Kidney tubule cell (primary cell): ENCODE measurements at places on chromosomes 5 and 9.

GRCh38 chr5:155665361-155665760, 651.8 kb downstream of the KIF4B start:
- peak; percentile 12 for DNase-seq

- no peak for DNase-seq
Measured at GRCh38 chr5:69522035-69522434, 29.4 kb downstream of the OCLN start.

- peak; percentile 97 for DNase-seq
Measured at GRCh38 chr5:57494104-57495098, 11.8 kb upstream of the ACTBL2 start.

DNA sequence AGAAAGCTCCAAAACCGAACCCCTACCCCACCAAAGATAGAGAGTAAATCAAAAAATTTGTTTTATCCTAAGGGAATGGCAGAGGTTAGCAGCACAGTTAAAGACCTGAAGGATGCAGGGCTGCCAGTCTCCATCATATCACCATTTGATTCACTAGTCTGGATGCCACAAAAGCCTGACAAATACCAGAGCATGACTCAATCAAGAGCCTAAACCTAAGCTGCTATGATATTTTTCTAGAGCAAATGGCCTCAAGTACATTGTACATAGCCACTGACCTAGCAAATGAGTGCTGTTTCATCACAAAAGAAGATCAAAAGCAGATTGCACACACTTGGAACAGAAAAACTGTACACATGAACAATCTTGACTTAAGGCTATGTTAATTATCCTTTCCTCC, 48.0 kb downstream of the DPYSL3 start:
- peak; percentile 41 for DNase-seq

DNA sequence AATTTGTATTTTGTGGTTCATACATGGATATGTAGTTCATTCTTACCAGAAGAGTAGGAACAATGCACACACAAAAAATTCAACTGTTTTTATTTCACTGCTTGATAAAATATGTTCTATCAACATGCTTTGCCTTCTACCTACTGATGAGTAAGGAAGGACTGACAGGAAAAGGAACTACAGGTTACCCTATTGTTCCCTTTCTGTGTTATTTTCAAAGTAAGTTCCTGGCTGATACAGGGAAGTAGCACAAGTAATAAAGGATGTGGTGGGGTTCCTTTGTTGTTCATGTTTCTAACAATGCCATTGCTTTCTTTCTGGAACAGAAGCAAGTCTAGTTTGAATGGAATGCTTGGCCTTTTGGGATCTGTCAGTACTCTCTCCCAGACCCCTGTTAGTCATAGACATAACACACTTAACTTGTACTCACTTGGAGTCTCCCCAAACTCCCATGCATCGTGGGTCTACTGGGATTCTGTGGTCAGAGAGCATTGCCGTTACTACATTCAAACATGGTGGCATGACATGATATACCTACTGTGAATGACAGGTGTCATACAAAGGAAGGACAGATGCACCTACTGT, 20.2 kb upstream of the ALDOB start:
- DNase-seq: no peak

GRCh38 chr5:95975703-95976102, 14.1 kb upstream of the ELL2 start:
- no peak for DNase-seq

DNA sequence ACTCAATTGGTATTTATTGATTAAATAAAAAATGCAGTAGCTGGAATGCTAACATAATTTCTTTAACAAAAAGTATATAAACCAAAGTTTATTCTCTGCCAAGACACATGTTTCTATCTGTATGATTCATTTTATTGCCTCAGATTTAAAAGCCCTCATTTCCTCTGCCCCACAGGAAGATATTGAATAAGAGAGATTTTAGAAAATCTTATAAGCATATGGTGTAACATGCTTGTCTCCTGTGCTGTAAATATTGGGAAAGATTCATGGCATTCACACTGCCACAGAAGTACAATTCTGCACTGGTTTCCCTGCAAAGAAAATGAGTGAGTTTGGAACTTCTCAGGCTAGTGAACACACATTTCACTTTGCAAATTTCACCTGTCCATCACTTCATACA, 134.9 kb upstream of the FBXL7 start:
- DNase-seq: no peak

GRCh38 chr5:65100911-65101631, 332.3 kb downstream of the CWC27 start:
- peak; percentile 82 for DNase-seq

GRCh38 chr5:179603308-179603707, 20.2 kb downstream of the HNRNPH1 start:
- DNase-seq: no peak

GRCh38 chr5:91126888-91127287, 256.2 kb downstream of the ARRDC3 start:
- no peak for DNase-seq

DNA sequence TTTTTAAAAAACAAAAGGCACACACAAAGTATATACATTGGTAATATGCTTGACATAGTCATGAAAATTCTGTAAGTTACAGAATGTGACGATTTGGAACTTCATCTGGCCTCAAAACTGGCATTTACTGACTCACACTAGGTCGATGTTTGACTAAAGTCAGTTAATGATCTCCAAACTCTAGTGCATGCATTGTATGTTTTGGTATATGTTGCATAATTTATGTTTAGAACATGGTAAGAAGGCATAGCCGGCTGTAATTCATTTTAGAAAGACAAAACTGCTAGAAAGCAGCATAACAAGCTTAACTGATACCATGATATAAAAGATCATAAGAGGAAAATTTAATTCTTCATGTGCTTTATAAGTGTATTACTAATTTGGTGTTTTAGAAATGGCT, 58.6 kb upstream of the RICTOR start:
- DNase-seq: peak; percentile 22

DNA sequence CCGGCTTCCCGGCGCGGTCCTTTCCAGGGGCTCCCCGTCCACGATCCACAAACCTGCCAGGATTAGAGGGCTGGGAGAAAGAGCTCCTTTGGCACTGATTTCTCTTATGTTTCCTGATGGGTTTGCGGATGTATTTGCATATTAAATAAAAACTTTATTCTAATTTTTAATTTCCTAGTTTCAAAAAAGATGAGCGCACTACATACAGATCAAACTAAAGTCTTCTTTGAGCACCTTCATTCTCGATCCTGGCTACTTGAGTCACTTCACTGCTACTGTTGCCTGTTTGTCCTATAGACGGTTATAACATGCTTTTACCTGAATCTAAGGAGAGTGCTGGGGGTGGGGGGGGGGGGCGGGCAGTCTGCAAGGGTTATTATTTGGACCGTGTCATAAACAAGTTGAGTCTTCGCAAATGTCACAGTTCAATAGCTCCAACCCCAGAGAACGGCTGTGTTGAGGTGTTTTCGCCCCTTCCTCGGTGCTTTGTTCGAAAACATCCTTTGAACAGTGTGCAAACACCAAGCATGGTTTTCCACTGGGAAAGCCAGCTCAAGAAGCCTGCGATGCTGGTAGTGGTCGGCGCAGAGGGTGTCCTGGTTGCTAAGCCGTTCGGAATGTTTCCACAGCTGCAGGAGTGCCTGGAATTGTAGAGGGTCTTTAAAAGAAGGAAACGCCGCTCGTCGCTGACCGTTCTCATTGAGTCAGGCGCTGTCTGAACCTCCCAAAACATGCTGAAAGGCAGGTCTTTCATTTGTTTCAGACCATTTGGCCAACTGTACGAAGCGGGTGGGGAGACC, 1.1 kb upstream of the STK10 start:
- no peak for DNase-seq

- no peak for DNase-seq
Measured at GRCh38 chr5:105782501-105782900, 1888.2 kb downstream of the EFNA5 start.

DNA sequence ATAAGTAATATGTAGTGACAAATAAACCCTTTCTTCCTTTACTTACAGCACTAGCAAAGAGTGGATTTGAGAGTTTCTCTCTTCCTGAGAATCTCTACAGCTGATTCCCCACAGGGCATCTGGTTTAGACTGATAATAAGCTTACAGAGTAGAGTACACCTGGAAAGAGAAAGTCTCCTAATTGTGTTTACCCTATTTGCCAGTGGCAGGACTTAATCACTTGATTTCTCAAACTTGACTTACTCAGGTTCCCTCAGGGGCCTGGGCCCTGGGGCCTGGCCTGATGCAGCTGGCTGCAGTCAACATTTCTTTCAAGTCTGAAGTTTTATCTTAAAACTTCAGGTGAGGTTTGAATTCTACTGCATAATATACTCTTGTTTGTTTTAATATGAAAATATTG, 38.0 kb upstream of the UBTD2 start:
- DNase-seq: peak; percentile 14

DNA sequence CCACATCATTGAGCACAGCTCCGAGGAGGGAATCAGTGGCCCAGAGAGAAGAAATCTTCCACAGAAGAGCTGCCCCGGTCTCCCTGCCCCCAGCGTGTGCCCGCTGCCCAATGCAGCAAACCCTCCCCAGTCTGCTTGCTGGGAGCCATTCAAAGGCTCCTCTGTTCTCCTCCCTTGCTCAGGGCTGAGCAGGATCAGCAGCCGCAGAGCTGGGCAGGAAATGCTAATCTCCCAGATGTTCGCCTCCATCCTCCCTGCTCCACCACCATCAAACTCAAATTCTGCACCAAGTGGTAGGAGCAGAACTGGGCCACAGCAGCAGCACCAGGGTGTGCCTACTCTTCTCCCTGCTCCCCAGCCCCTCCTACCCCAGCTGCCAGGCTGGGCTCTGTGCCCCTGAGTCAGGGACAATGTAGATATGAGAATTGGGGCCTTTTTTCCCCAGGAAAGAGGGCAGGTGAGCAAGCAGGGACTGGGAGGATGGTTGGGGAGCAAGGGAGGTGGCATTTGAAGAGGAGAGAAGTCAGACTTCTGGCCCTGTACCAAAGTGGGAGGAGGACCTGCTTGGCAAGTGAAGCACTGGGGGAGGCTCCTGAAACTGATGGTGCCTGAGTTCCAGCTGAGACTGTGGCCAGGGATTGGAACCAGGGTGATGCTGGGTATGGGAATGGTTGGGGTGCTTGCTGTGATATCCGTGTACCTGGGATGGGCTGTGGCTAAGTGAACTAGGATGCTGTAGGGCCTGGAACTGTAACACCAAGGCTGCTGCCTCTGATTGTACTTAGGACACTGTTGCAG, 1.9 kb upstream of the PCDH1 start:
- peak; percentile 13 for DNase-seq

DNA sequence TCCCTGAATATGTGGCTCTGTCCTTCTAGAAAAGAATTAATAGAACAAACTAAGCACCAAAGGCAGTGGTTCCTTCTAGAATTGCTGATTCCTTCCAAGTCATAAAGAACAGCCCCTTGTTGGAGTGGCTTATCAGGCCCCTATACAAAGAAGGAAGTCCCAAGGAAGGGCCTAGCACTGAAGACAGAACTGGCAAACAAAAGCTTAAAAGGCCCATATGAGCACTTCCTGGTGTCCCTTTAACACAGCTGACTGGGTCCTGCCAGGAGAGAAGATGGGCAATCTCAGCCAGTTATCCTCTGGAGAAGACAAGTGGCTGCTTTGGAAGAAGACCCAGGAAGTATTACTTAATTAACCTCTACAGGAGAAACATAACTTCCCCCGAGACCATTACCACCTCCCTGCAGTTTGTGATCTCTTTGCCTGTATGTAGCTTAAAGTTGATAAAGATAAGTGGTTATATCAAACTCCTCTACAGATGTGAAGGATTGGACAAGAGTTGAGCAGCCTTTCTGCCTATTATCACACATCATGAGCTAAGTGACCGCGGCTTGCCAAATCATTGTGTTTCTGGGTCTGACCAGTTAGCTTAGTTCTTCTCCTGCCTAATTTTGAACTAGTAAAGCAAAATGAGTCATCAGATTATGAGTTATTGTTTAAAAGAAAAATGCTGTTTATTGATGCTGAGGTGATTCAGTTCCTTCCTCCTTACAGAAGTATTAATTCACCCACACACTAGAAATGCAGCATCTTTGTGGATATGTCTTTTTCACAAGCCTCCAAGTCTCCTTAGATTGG, 13.3 kb upstream of the STING1 start:
- peak; percentile 16 for DNase-seq

GRCh38 chr5:54766748-54767147, 218.6 kb downstream of the ESM1 start:
- no peak for DNase-seq

DNA sequence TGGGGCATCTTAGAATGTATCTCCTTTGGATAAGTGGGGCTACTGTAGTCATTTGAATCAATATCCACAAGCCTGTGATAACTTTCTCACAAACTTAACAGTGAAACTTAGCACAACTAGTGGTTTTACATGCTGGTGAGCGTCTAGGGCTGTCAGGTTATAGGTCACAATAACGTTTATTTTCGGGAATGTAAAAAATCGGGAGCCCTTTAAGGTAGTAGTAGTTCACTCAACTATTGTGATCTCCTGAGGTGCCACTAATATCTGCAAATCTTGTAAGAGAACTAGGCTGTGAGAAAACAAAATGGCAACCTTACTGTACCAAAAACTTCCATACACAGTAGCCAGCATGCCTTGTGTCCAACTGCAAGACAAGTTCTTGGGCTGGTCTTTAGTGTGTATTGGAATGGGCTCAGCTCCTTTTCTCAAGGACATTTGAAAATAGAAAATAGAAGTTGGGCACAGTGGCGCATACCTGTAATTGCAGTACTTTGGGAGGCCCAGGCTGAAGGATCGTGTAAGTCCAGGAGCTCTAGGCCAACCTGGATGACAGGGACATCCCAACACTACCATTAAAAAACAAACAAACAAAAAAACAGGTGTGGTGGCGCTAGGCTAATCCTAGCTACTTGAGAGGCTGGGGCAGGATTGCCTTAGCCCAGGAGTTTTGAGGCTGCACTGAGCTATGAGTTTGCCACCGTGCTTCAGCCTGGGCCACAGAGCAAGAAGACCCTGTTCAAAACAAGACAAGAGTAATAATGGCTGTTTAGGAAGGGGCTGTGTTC, 5.2 kb upstream of the PKN3 start:
- no peak for DNase-seq

DNA sequence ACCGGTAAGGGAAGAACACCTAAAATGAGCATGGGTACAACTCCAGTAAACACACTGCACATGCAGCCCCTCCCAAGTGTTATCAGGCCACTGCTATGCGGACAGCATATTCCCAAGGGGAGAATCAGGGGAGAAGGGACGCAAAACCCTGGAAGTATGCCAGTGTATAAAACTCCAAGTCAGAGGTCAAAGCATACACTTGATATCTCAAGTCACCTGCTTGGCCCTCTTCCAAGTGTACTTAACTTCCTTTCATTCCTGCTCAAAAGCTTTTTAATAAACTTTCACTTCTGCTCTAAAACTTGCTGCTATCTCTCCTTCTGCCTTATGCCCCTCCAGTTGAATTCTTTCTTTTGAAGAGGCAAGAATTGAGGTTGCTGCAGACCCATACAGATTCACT, 408.1 kb downstream of the HTR1A start:
- peak; percentile 2 for DNase-seq

DNA sequence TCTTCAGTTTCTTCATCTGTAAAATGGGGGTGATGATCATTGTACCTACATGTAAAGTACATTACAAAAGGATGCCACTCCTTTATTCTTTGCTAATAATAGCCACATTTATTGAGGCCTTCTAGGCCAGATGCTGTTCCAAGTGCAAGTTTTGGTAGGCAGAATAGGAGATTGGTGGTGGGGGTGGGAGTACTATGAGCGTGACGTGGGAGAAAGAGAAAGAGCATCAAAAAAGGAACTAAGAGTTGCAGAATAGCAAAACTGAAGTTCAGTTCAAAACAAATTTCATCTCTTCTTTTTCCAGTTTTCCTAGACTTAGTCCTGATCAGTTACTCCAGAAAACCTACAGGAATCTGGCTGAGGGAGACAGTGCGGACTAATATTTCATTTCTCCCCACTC, 174.1 kb downstream of the SNX18 start:
- no peak for DNase-seq
